Parietal lobe (tissue), 2 donors: ENCODE measurements at places on chromosomes 4 and X. TPM values are rescaled to one million over a fixed set of nuclear protein-coding genes. Genes with fewer than 3 reads are reported as not detected.

The ERAS gene
- not detected for total RNA-seq

The FAM133A gene
- 1.6 TPM for total RNA-seq

The CYLC1 gene
- total RNA-seq = not detected

The GLRB gene
- total RNA-seq = 37.9 TPM

The TLR6 gene
- total RNA-seq = 0.63 TPM

The TMEM156 gene
- 0.31 TPM for total RNA-seq

The MAGED4B gene
- total RNA-seq = 81.7 TPM

The NPY1R gene
- 40.4 TPM for total RNA-seq

The JCHAIN gene
- total RNA-seq = not detected

The PRDM8 gene
- total RNA-seq = 34.1 TPM

The ERVMER34-1 gene
- 0.94 TPM for total RNA-seq

The CSN1S1 gene
- not detected for total RNA-seq

The COL25A1 gene
- total RNA-seq = 16.9 TPM

The FANCB gene
- 11.6 TPM for total RNA-seq

The LRCH2 gene
- 45.7 TPM for total RNA-seq

The RNF113A gene
- total RNA-seq = 12.2 TPM

The NRK gene
- 1.3 TPM for total RNA-seq

The CTAG1B gene
- not detected for total RNA-seq

The DMP1 gene
- total RNA-seq = not detected

The LAMP2 gene
- 51.6 TPM for total RNA-seq

The FNIP2 gene
- total RNA-seq = 86.1 TPM

The SLC10A3 gene
- total RNA-seq = 2.8 TPM

The STATH gene
- total RNA-seq = not detected

The CNKSR2 gene
- 243 TPM for total RNA-seq

The H2BW2 gene
- not detected for total RNA-seq
